ENCODE measurements at places on chromosomes 1 and 21.

GRCh38 chr1:227947676-227948492, at the start of gene WNT9A:
Gene WNT9A (minus strand): TSS chr1:227947932. CDS start chr1:227947887, 45 bp downstream.
- DNase-seq, result no peak

DNA sequence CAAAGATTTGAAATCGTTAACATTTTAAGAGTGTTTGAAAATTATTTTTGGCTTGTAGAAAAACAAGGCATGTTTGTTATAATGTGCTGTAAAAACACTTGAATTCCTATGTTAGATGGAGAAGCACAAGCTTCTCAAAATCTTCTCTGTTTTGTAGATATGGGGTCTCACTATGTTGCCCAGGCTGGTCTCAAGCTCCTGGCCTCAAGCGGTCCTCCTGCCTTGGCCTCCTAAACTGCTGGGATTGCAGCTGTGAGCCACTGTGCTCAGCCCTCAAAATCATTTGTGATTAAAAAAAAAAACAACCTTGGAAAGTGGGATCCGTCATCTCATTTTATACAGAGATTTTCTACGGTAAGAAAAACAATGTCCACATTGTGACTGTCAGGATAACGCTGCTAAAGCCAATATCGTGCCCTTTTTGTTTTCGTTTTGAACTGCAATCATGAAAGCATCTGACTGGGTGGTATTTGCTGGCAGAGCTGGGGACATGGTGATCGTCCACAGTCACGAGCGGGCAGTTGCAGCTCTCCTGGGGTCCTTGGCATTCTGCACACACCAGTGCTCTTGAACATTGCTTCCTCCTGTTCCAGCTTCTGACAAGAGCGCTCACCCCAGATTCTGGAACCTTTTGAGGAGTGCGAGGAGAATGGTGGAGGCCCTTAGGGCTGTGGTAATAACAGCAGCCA, 112.5 kb downstream of the PGBD5 start:
- DNase-seq, result no peak

- no peak for DNase-seq
These were observed 41.9 kb downstream of the FAM163A start for GRCh38 chr1:179785031-179785431.

- no peak for DNase-seq
These were observed 15.6 kb downstream of the IGFN1 start for GRCh38 chr1:201206176-201206575.

GRCh38 chr1:111602974-111603373, 16.6 kb upstream of the RAP1A start:
- no peak for DNase-seq

GRCh38 chr1:92817137-92817697, 14.6 kb upstream of the RPL5 start:
- no peak for DNase-seq

GRCh38 chr1:236480758-236481436, 42.9 kb upstream of the LGALS8 start:
- no peak for DNase-seq

All from effector memory CD8-positive, alpha-beta T cell (primary cell).